ENCODE measurements at places on chromosomes 2 and 18. TPM values are rescaled to one million over a fixed set of nuclear protein-coding genes. Genes with fewer than 3 reads are reported as not detected.

Gene MAPRE2
- total RNA-seq, result 23.3 TPM

Gene TRIM54
- total RNA-seq, result 6.0 TPM

Gene APCDD1
- total RNA-seq, result 125 TPM

Gene ERMN
- total RNA-seq, result 0.10 TPM

Gene CIDEA
- total RNA-seq, result 11.1 TPM

Gene UGT1A4
- total RNA-seq, result not detected

Gene LBX2
- 0.20 TPM for total RNA-seq
